ENCODE measurements at places on chromosomes 1 and 21.

- DNase-seq, result no peak
Measured at GRCh38 chr21:17889171-17889570, 70.0 kb upstream of the C21orf91 start.

- no peak for DNase-seq
Measured at GRCh38 chr1:40383095-40383487, 9.6 kb downstream of the SMAP2 start.

GRCh38 chr1:90820745-90821144 is 103.6 kb upstream of the BARHL2 start:
- no peak for DNase-seq

DNA sequence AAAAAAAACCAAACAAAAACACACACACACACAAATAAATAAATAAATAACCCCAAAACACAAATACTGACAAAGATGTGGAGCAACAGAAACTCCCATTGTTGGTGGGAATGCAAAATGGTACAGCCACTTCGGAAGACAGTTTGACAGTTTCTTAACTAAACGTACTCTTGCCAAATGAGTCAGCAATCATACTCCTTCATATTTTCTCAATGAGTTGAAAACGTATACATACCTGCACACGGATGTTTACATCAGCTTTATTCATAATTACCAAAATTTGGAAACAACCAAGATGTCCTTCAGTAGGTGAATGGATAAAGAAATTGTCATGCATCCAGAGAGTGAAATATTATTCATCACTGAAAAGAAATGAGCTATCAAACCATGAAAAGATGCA is 23.5 kb downstream of the ASAP3 start:
- no peak for DNase-seq

DNA sequence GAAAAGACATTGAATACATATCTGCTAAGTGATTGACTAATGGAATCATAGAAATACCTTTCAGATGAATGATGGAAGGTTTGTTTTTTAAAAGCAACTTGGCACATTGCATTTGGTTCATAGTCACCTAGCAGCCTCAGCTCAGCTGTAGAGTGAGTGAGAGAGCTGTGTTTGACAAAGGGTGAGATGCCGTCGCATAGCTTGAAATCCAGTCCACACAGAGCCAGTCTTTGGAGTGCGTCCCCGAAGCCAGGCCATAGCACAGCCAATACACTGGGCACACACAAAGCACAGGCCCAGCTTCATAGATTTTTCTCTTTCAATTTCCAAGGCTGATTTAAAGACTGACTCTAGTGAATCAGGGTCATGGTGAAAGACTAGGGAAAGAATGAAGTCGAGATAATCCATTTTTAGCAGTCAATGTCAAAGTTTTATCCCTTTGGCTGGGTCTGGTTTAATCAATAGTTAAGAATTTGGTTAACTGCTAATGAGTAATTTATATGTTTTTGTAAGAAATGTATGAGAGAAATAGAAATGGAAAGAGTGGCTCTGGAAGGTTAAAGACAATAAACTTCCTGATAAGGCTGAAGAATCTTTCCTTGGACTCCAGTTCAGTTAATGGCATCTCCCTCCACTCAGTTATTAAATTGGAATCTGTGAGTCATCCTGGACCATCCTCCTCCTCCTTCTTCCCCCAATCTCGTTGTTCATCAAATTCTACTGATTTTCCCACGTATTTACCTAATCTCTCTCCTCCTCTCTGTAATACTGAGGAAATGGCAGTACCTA is 101.2 kb upstream of the IRF2BP2 start:
- no peak for DNase-seq

- DNase-seq, result peak; percentile 94
Measured at GRCh38 chr1:1136547-1137230, 20.8 kb upstream of the C1orf159 start.

DNA sequence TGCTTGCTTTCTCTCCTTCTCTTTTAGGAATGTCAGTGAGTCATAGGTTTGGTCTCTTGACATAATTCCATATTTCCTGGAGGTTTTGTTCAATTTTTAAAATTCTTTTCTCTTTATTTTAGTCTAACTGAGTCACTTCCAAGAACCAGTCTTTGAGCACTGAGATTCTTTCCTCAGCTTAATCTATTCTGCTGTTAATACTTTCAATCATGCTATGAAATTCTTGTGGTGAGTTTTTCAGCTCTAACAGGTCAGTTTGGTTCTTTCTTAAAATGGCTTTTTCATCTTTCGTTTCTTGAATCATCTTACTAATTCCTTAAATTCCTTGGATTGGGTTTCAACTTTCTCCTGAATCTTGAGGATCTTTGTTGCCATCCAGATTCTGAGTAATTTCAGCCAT is 321.0 kb downstream of the PTBP2 start:
- DNase-seq, result no peak

DNA sequence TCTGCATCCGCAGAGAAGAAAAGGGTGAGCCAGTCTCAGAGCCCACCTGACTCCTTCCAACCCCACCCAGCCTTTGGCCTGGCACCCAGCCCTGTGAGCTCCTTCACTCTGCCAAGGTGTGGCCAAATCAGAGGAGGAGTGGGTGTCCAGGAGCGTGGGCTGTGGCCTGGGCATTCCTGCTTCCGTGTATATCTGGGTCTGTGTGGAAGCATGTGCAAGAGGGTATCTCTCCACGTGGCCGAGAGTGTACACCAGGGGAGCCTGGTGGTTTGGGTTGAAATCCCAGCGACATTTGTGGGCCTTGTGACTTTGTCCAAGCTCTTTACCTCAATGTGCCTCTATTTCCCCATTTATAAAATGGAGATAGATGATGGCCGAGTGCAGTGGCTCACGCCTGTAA is 29.8 kb downstream of the CDCP2 start:
- DNase-seq, result no peak

DNA sequence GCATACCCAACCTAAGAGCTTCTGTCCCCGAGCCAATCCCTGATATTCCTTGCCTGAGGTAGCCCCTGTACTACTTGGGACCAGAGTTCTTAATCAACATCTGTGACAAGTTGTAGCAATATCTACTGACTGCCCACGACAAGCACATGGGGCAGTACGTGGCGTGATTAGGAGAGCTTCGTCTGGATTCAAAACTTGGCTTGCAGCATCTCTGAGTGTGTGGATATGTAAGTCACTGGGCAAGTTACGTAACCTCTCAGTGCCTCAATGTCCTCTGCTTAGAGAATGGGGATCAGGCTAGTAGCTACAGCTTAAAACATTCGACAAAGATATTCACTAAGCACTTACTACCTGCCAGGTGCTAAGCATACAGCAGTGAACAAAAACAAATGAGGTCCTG is 5.0 kb downstream of the HSPG2 start:
- DNase-seq, result no peak

GRCh38 chr1:241822846-241823245 is 25.2 kb upstream of the EXO1 start:
- no peak for DNase-seq

DNA sequence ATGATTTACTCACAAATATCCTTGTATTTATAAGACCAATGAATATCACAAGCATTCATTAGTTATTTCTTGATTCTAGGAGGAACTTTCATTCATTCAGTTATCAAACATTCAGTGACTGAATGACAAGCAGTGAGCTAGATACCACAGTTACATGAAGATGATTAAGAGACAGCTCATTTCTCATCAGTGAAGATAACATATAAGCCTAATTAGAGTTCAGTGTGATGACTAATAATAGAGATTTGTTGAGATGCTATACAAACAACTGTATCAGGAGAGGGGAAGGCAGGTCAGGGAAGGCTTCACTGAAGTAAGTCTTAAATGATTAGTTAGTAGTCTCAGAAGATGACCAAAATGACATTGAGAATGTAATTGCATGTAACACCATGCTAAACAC is 14.6 kb upstream of the C1orf105 start:
- no peak for DNase-seq

- DNase-seq, result no peak
Measured at GRCh38 chr1:59994302-59995198, 68.0 kb upstream of the CYP2J2 start.

DNA sequence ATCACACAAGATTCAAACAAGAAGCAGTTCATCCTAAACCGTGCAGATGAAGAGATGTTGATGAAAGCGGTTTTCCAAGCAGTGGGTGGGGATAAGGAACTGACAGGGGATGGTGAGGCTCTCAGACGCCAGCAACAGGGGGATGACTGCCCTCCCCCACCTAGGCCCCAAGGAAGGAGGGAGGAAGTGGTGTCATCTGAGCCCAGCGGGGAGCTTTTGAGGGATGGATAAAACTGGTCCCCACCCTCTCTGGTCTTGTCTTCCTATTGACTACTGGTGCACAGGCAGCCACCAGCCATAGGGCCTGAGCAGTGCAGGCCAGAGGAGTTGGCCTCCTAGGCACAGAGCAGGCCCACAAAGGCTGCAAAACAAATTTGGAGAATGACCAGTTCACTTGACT is 175.5 kb downstream of the HUNK start:
- DNase-seq, result no peak

DNA sequence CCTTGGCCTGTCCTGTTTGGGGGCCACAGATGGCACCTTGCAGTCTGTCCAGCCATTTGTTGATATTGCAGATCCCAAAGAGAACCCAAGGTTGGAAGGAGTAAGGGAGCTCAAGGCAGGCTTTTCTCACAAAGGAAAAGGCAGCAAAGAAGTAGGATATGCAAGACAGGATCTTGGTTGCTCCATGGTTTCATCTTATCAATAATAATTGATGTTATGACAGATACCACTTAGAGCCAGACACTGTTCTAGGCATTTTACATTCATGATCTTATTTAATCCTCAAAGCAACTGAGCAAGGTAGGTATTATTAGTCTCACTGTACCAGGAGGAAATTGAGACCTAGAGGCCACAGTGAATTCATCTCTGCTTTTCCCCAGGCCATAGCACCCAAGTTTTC is 28.8 kb downstream of the BATF3 start:
- DNase-seq, result no peak

- DNase-seq, result no peak
Measured at GRCh38 chr1:240720976-240721375, 109.0 kb upstream of the GREM2 start.

DNA sequence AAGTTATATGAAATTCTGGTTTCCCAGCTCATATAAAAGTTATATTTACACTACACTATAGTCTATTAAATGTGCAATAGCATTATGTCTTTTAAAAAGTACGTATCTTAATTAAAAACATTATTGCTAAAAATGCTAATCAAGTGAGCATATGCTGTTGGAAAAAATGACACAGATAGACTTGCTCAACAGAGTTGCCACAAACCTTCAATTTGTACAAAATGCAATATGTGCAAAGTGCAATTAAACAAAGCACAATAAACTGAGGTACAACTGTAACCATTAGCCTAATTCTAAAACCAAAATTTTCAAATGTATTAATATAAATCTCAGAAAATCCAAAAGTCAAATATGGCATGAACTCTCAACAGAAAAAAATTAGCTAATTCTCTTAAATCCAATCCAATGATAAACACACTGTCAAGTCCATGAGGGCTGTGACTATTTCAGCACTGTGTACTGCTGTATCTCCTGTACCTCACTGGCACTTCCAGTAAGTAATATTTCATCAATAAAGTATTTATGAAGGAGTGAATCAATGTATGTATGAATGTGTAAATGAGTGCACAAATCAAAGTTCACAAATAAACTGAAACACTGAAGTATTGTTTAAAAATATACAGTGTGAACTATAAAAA is 116.3 kb downstream of the AKT3 start:
- no peak for DNase-seq

GRCh38 chr1:198086051-198086745 is 70.6 kb upstream of the NEK7 start:
- peak; percentile 16 for DNase-seq

GRCh38 chr1:182676274-182676673 is 8.1 kb downstream of the RGS8 start:
- no peak for DNase-seq

GRCh38 chr1:41914516-41914915 is 4.2 kb downstream of the HIVEP3 start:
- no peak for DNase-seq

Data from NCI-H1417 (cell line).